NCI-H1092 (cell line): ENCODE measurements at places on chromosomes 12 and 14.
A peak's percentile ranks its signal among the peaks of the same experiment; 100 is the strongest.

DNA sequence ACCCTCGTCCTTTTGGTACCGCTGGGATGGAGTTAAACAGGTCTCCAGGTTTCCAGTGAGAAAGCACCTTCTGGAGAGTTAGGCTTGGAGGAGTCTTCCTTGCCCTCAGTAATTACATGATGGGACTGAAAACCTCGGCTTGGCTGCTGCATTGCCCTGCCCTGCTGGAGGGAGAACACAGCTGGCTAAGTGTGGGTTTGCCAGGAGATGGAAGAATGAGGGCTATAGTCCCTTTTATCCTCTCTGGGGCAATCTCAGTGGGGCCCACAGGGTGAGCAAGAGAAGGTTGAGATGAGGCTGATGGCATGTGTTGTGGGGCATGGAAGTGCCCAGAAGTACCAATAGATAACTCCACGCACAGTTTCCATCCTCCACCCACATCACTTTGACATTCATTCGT, 23.2 kb upstream of the MEG3 start:
- DNase-seq, result no peak

GRCh38 chr12:123427036-123427769, 9.3 kb downstream of the RILPL2 start:
- no peak for DNase-seq

DNA sequence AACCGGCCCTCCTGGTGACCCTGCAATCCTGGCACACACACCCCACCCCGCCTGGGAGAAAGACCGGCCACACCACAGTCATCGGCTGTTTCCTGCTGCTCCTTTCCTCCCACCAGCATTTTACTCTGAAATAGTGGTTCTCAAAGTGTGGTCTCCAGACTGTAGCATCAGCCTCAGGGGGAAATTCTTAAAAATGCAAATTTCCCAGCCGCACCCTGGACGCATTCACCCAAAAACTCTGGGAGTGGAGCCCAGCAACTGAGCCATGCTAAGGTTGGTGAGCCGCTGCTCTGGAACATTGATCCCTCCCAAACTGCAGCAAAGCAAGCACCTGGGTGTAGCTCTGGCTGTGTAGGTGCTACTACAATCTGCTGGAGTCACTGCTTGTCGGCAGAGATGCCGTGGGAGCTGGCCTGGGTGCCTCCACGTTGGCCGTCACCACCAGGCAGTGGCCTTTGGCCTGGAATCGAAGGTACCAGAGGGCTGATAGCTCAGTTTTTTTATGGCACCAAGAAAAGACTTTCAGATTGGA, 38.4 kb upstream of the BCL2L14 start:
- DNase-seq, result no peak

DNA sequence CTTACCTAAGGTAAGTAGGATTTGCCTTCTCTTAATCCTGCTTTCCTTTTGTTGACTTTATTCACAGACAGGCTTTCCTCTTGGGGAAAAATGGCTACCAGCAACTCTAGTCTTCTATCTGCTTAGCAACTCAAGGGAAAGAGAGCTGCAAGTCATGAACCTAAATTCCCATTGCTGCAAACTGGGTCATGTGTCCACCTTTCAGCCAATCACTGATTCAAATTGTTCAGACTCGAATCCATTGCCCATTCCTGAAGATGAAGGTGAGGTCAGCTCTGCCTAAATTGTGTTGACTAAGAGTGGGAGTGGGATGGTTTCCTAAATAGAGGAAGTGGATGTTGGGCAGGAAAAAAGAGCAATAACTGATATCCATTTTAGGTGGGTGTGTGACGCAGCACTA, 7.7 kb downstream of the FBXW8 start:
- no peak for DNase-seq

DNA sequence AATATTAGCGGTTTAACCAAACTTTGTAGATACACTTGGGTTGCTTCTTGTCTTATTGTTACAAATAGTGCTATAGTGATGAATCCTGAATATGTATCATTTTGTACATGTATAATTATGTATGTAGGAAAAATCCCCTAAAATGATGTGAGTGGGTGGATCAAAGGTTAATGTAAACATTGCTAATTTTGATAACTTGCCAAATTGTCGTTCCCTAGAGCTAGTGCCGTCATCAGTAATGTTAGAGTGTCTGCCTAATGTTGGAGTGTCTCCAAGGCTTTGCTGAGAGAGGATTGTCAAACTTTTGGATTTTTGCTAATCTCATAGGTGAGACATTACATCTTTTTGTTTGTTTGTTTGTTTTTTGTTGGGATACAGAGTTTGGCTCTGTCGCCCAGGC, 44.4 kb downstream of the AEBP2 start:
- no peak for DNase-seq

DNA sequence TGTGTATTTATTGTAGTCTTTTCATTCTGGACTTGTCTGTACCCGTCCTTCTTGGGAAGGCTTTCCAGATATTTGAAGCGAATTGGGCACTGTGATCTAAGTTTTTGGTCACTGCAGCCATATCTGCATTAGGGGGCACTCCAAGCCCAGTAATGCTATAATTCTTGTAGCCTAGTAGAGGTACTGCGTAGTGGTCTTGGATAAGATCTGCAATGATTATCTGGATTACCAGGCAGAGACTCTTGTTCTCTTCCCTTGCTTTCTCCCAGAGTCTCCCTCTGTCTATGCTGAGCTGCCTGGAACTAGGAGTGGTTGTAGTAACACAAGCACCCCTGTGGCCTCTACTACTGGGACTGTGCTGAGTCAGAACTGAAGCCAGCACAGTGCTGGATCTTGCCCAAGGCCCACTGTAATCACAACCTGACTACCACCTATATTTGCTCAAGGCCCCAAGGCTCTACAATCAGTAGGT, 30.0 kb downstream of the SLC38A2 start:
- peak; percentile 3 for DNase-seq

DNA sequence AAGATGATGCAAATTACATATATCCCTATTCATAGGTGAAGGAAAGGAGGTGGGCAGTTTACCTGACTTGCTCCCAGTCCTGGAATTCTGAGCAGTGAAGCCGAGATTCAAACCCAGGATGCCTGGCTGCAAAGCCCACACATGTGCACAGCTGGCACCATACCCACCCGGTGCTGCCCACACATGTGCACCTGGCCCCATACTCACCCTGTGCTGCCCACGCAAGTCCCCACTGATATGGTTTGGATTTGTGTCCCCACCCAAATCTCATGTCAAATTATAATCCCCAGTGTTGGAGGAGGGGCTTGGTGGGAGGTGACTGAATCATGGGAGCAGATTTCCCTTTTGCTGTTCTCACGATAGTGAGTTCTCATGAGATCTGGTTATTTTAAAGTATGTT, 179.2 kb upstream of the C14orf180 start:
- DNase-seq, result no peak

DNA sequence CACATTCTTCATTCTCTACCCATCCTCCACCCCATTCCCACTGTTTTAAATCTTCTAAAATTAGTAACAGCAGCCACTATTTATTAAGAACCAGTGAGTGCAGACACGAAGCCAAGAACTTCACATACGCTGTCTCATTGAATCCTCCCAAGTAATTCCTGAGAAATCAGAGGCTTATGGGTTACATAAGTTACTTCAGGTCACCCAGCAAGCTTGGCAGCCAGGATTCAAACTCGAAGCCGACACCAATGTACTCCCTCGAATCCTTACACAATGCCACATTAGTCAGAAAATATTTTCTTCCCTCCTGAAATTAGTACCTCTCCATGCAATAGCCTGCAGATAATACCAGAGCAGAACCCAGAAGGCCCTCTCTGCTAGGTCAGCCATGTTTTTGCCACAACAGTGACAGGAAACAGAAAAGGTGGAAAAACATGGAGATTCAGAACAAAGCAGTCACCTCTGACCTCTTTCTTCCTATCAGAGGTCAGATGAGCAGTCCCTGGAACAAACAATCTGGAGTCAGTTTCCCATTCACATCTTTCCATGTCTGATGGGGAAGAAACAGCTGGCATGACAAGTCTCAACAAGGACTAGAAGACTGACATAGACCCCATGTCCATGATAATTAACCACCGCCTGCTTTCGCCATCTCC, 16.4 kb downstream of the NID2 start:
- no peak for DNase-seq

DNA sequence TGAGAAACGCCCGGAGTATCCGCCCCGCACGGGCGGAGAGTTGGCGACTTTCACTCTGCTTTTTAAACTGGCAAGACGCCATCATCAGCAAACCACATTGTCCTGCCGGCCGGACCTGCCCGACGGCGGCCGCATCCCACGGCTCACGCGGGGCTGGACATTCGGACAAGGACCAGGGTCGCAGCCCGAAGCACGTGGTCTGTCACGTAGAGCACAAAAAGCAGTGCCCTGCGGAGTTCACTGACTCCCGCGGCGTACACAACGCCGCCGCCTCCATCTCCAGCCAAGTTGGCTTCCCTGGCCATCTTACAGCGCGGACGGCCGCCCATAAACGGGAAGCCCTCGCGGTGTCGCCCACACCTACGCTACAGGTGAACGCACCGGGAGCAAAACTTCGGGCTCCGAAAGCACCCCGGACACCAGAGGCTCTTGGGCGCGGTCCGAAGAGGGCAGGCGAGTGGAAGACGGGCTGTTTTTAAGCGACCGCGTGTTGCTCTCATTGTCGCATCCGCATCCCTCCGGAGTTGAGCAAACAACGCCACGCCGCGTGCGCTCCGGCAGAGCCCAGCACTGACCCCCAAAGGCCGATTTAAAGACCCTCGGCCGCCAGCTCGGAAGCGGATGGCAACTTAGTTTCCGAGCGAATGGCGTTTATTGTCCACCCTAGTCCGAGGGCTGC, 966 bp downstream of the SINHCAF start:
- DNase-seq, result peak; percentile 19

DNA sequence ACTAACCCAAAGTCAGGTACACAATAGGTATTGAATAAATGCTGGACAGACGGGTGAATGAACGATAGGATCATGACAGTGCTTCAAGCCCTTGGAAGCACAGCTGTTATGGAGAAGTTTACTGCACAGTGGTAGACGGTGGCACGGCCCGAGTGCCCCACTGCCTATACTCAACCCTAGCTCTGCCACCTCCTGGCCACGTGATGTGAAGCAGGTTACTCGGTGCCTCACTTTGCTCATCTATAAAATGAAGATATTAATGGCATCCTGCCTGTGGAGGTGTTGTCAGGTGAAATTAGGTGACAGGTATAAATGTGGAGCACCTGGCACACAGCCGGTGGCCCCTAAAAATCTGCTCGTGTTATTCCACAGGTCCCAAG, 5.8 kb downstream of the ASB2 start:
- DNase-seq, result no peak

GRCh38 chr12:93785249-93786010, 108.3 kb downstream of the CRADD start:
- DNase-seq, result no peak

GRCh38 chr14:65933400-65934069, 521.0 kb downstream of the FUT8 start:
- DNase-seq, result no peak

DNA sequence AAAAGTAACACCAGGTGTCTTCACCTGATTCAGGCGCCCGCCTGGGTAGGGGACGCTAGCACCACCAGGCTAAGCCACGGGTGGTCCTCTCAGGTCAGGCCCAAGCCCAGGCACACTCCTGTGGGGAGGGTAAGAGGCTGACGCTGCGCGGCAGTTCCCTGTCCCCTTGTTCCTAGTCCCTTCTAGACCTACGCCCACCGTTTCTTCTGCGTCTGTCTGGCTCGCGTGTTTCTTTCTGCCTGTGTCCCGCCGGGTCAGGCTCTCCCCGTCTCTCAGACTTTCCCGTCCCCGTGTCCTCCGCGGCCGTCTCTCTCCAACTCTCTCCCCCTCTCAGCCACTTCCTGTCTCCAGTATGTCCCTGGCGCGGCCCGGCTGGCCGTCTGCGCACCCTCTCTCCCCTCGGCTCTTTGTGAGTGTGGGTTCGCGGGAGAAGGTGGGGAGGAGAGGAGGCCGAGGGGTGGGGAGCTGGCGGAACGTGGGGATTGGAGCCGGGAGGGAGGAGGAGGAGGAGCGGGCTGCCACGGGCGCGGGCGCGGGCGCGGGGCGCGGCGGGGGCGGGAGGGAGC, 3.1 kb upstream of the TNS2 start:
- no peak for DNase-seq

DNA sequence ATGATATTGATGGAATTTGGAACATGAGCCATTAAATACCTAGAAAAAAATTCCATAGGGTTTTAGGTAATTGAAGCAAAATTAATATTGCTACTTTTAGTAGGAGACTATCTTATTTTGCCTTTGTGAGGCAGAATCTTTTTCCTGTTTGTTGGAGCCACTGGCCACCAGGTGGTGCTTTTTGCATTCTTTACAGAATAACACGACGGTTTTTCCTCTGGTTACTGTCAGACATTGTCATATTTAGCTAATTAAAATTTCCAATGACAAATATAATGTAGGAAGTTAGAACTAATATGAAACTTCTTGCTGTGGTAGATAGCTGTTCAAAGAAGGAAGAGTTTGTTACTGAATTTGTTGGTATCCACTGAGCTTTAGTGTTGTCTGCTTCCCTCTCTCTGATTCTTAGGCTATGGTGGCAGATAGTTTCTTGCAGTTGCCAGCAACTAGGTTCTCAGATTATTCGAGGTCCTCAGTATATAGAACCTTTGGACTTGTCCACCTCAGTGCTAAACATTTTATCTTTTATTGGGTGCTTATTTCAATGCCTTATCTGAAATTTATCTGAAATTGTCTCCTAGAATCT, 25.7 kb downstream of the RAB21 start:
- peak; percentile 2 for DNase-seq

DNA sequence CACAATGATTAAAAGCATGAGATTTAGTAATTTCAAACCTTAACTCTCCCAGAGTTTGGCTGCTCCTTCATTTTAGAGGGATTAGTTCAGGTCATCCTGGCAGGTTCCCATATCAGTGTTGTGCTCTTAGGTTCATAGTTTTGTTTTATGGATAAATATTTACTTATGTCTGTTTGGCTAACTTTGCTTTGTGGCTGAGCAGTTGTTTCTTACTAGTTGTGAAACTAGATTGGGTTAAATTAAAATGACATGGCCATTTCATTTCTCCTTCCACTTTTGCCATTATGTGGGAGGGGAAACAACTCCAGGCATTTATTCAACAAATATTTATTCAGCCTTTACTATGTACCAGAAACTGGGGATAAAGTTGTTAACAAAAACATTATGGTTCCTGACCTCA, 158.8 kb downstream of the TMTC3 start:
- DNase-seq, result no peak

DNA sequence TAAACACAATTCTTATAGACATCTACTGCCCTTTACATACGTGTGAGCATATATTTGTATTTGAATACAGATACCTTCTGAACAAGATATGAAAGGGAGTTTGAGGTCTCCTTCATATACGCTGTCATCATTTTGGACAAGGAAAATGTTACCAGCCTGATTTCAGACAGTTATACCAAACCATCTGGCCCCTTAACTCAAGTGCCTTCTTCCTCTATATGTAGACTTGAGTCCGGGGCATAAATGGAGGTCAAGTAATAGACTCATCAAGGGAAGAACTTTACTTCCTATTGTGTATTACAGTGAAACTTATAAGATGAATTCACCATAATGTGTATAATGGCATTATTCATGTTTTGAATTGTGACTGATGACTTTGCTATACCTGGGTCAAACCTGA, 52.2 kb downstream of the FAR2 start:
- no peak for DNase-seq
